Peyer's patch (tissue), 4 donors: ENCODE measurements at places on chromosomes 5 and 9. TPM values are rescaled to one million over a fixed set of nuclear protein-coding genes. Genes with fewer than 3 reads are reported as not detected.

FAT2 gene
- not detected for total RNA-seq

DNA sequence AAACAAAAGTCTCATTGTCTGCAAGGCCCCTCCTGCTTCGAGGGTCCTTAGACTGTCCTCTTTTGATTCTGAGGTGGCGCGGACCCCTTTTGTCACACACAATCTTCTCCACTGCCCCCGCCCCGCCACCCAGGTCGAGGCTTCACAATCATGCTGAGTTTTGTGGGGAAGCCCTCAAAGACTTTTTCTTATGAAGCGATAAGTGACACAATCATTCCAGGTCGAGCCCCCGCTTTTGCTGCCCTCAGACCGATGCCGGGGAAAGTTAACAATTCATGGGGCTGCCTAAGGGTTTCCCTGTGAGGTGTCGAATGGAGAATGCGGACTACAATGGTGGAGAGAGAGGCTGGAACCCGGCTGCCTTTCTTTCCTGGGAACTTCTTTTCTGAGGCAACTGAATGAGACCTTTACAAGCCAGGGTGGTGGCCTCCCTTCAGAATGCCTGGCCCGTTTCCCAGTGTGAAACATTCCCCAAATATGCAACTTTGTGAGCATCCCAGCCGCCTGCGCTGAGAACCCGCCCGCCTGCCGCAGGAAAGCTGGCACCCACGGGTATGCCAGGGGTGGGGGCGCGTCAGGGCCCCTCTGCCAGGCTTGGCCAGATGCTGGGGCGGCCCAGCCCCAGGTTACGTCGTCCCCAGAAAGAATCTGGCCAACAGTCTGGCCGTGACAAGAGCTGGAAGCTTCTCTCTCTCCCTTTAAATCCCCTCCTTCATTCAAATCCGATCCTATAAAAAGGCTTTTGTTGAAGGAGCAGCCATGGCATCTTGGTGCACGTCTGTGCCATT, 71.9 kb downstream of the MAP1B start:
- no peaks in the 10 kb centered on the region for H3K4me1 ChIP-seq
- H3K36me3 ChIP-seq = no peaks in the 10 kb centered on the region
- DNase-seq = no peak
- H3K27ac ChIP-seq = no peak overlapping the region
- no peaks in the 10 kb centered on the region for H3K27me3 ChIP-seq

GRCh38 chr5:42912184-42912798, 100.6 kb upstream of the SELENOP start:
- no peak for DNase-seq
- H3K4me1 ChIP-seq = no peaks in the 10 kb centered on the region
- H3K27ac ChIP-seq = no peak overlapping the region
- H3K27me3 ChIP-seq = no peaks in the 10 kb centered on the region
- no peaks in the 10 kb centered on the region for H3K36me3 ChIP-seq
- H3K4me3 ChIP-seq = no peak overlapping the region

DNA sequence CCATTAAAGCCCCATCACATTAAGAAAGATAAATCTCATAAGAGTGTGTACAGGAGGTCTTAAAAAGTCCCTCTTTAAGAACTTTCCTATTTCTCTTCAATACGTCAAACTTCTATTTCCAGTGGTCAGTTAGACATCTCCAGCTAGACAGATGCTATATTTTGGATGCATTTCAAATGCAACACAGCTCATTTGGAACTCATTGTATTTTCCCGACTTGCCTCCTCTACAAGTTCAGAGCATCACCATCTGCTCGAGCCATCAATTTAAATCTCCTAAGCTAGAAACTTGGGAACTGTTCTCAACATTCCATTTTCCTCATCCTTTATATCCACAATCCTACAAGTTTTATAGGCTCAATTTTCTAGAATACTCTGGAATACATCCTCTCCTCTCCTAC, 3.2 kb upstream of the UHRF2 start:
- H3K4me3 ChIP-seq = no peak overlapping the region
- no peaks in the 10 kb centered on the region for H3K27me3 ChIP-seq
- H3K4me1 ChIP-seq = no peaks in the 10 kb centered on the region

- H3K4me3 ChIP-seq = no peak overlapping the region
- H3K36me3 ChIP-seq = no peaks in the 10 kb centered on the region
- H3K27ac ChIP-seq = no peak overlapping the region
- H3K27me3 ChIP-seq = no peaks in the 10 kb centered on the region
- H3K4me1 ChIP-seq = no peaks in the 10 kb centered on the region
- DNase-seq = no peak
Measured at GRCh38 chr5:125272357-125272756, 525.9 kb upstream of the ZNF608 start.
